ENCODE measurements at places on chromosomes 2 and 18.

GRCh38 chr2:37349231-37349860 is 4.9 kb downstream of the QPCT start:
- no peak for DNase-seq

- DNase-seq = no peak
Observed at GRCh38 chr18:7786569-7786968, 219.5 kb downstream of the PTPRM start.

GRCh38 chr2:8320311-8321066 is 361.4 kb upstream of the ID2 start:
- DNase-seq = no peak

GRCh38 chr2:216098421-216099334 is 10.5 kb upstream of the XRCC5 start:
- DNase-seq = no peak

DNA sequence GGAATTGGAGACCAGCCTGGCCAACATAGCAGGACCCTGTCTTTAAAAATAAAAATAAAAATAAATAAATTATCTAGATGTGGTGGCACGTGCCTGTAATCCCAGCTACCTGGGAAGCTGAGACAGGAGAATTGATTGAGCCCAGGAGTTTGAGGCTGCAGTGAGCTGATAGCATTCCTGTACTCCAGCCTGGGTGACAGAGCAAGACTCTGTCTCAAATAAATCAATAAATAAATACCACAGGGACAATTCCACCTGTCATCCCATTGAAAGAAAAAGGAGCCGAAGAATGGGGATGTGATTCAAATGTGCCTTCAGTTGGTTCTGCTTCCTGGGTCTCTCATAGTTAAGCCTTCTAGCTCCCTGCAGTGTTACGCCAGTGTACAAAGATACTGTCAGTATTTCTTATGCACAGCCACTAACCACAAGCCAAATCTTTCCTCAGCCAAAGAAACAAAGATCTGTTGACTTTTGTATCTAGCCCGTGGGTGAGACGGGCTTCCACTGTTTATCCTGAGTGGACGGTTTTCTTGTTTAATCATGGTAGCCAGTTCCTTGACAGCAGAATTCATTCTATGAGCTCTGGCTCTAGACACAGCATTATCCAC is 12.6 kb downstream of the LGALSL start:
- no peak for DNase-seq

DNA sequence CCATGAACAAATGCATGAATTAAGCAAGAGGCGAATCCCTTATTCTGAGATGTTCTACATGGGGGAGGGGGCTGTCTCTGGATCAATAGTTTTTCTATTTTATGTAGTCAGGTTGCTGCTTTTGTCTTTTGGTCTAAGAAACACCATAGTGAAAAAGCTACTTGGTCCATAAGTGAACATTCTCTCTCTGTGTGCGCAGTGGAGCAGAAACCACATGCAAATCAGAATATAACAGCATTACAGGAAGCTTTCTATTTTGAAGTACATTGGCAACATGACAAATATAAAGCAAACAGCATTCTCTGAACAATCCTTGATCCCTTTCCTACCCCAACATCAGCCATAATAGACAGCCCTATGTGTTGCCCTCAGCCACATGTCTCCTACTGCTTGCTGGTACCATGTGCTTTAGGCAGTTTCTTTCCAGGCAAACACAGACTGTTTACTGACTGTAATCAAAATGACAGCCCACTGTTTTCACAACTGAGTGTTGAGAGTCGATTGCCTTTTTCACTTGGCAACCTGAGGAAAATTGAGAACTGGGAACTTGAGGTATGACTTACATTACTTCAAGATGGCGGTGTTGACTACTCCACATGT is 10.6 kb downstream of the SCN3A start:
- DNase-seq = no peak

- DNase-seq = no peak
Observed at GRCh38 chr18:55483266-55483871, 104.6 kb downstream of the TCF4 start.

GRCh38 chr18:70457223-70457622 is 168.4 kb downstream of the SOCS6 start:
- no peak for DNase-seq

GRCh38 chr2:174800436-174801205 is 36.3 kb upstream of the CHRNA1 start:
- no peak for DNase-seq

DNA sequence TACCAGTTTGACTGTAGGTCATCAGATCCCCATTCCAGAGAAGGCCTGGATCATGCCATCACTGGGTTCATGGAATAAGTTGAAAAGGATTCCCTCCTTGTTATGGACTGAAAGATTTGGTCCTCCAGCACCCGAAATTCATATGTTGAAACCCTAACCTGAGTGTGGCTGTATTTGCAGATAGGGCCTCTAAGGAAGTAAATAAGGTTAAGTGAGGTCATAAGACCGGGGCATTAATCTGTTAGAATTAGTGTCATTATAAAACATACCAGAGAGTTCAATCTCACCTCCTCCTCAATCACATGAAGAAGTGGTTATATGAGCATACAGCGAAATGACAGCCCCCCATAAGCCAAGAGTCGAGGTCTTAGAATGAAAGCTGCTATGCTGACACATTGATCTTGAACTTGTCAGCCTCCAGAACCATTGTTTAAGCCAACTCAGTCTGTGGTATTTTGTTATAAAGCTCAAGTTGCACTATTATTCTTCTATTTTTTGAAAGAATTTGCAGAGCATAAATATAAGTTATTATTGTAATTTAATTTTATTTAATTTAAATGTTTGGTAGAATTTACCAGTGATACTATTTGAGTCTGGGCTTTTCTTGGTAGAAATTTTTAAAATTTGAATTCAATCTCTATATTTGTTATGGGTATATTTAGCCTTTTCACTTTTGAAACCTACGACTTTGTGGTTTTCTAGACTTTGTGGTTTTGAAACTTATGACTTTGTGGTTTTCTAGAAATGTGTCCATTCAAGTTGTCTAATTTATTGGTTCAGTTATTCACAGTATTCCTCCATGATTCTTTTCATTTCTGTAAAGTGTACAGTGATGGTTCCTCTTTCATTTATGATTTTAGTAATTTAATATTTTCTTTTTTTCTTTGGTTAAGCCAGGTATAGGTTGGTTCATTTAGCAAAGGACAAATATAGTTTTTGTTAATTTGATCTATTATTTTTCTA is 1206.7 kb upstream of the CDH2 start:
- DNase-seq = no peak

GRCh38 chr2:206563374-206563773 is 78.9 kb upstream of the FAM237A start:
- DNase-seq = no peak

GRCh38 chr2:34107811-34108210 is 508.7 kb upstream of the FAM98A start:
- DNase-seq = no peak

DNA sequence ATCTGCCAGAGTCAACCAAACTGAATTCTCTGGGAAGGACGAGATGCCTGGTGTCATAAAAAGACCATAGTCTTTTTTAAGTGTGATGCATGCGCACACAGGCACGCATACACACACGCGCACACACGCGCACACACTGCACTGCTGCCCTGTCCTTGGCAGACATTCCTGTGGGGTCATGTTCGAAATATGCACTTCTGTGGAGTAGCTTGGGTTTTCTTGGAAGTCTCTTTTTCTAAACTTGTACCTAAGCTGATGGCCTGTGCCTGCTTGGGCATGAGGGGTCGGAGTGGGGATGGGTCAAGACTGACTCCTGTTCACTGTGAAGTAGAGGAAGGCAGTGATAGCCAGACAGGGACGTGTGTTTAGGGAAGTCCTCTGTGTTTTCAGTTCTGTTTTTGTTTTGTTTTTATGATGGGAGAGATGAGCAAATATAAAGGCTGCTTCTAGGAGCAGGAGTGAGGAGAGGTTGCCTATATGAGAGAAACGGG is 4.0 kb upstream of the RMC1 start:
- DNase-seq = no peak

DNA sequence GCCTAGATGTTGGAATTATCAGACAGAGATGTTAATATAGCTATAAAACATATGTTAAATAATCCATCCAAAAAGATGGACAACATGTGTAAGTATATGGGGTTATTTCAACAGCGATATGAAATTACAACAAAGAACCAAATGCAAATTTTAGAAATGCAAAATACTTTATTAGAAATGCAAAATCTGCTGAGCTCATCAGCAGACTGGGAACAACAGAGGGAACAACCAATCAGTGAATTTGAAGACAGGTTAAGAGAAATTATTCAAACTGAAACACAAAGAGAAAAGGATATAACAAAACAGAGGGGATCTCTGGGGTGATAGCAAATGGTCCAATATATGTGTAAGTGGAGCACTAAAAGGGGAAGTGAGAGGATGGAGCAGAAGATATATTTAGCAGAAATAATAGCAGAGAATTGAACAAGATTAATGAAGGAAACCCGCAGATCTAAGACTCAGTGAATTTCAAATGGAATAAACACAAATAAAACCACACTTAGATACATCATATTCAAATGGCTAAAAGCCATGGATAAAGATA is 13.5 kb upstream of the HS6ST1 start:
- DNase-seq = no peak

GRCh38 chr2:66390811-66391210 is 44.1 kb upstream of the MEIS1 start:
- DNase-seq = no peak

DNA sequence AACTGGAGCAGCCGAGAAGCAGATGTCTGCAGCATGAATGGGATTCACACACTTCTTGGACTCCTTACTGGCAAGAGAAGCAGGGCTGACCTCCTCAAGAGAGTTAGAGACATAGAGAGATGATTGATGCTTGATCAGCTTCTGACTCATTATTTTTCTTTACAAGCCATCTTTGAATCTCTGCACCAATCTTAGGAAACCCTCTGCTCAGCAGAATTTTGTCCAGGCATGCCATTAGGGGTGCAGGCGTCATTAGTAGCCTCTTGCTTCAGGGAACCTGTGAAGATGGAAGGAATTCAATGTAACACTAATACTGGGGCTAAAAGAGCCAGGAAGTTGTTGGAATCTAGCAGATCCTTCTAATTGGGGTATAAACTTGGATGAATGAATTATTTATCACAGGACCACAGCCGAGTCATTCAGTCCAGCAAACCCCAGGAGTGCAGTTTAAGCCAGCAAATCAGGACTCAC is 151.8 kb downstream of the MGAT5 start:
- no peak for DNase-seq

DNA sequence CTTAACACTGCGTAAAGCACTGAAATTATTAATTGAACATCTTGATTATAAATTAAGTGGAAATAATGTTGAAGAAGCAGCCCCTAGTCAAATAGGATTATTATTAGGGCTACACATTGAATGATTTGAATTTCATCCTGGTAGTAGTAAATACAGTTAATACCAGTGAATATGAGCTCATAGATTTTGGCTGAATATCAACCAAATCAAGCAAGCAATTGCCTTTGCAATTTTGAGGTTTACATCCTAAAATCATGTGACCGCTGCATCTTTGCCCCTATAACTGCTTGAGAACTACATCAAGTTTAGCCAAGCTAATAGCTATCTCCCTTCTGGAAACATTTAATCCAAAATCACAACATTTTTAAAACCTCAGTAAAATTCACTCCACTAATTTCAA is 801.2 kb upstream of the PIK3C3 start:
- no peak for DNase-seq

GRCh38 chr2:98734823-98735260 is 3.9 kb upstream of the MGAT4A start:
- no peak for DNase-seq

DNA sequence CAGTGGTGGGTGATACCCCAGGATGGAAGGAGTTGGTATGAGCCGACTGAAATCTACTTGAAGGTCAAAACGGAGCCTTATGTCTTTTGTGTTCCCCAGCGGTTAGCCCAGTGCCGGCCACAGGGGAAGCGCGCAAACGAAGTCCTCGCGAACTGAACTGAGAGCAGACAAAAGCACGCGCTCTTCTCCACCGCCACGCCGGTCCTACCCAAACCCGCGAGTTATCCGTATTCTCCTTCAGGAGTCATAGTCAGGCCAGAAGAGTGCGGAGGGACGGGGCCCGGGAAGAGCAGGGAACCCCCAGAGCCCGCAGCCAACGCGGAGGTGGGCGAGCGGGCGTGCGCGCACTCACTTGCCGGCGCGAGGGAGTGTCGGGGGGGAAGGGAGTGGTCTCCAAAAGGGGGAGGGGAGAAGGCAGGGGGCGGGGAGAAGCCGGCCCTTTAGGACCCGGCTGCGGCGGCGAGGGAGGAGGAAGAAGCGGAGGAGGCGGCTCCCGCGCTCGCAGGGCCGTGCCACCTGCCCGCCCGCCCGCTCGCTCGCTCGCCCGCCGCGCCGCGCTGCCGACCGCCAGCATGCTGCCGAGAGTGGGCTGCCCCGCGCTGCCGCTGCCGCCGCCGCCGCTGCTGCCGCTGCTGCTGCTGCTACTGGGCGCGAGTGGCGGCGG is at the start of gene IGFBP2:
IGFBP2 (plus strand) TSS at position 469 of the 664 bp plus-strand sequence; CDS start at position 573, 104 bp downstream.
- no peak for DNase-seq

- no peak for DNase-seq
Observed at GRCh38 chr2:41042343-41042742, 590.5 kb upstream of the SLC8A1 start.

- DNase-seq = no peak
Observed at GRCh38 chr2:233489666-233490065, 76.9 kb downstream of the USP40 start.

- no peak for DNase-seq
Observed at GRCh38 chr2:107988108-107988507, 1.8 kb downstream of the SLC5A7 start.

DNA sequence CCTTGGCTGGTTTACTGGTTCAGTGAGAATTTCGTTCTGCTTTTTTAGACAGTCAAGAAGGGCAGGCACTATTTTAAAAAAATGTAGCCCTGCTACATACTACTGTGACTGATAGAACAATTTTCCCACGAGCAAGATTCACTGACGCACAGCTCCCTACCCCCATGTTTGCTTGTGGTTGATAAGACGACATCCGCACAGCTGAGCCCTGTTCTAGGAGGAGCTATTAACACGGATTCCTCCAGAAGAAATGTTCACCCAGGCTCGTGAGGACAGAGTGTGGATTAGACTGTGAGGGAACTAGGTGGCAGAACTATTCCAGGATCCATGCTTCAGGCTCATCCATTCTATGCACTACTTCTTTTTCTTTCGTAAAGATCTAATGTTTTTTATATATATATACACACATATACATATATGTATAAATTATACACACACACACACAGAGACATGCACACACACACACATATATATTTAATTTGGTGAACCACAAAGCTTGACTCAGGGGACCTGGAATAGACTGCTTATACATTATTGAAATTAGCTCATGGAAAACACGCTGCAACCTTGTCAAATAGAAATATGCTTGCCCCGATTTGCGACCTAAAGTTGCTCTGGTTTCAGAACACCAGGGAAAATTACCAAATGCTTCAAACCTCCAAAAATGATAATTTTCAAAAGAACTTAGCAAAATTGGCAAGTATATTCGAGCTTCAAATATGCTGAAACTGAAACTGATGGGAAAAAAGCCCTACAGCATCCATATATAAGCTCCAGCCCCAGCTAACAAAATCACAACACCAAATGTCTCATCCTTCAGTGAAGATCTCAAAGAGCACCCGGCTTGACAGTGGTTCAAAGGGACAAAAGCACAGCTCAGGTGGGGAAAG is 370.4 kb downstream of the SOCS6 start:
- no peak for DNase-seq

Data from pulmonary artery endothelial cell (primary cell).